ENCODE measurements at places on chromosomes 4 and X.
A peak's percentile ranks its signal among the peaks of the same experiment; 100 is the strongest.

DNA sequence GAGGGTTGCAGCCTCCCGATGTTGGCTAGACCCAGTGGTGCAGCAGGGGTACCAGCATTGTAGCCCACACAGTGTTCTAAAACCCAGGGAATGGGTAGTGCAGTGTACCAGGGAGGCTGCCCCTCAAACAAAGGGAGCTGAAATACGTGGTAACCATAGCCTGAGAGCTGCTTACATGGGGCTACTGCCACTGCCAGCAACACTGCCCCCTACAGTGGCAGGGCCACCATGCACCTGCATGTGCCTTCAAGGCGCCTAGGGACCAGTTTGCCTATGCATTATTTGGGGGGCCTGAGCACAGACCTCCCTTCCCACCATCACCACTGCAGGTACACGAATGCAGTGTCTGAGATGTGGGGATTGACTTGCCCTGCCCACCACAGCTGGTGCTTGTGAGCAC lies 21.0 kb upstream of the BMP15 start:
- no peak for DNase-seq

DNA sequence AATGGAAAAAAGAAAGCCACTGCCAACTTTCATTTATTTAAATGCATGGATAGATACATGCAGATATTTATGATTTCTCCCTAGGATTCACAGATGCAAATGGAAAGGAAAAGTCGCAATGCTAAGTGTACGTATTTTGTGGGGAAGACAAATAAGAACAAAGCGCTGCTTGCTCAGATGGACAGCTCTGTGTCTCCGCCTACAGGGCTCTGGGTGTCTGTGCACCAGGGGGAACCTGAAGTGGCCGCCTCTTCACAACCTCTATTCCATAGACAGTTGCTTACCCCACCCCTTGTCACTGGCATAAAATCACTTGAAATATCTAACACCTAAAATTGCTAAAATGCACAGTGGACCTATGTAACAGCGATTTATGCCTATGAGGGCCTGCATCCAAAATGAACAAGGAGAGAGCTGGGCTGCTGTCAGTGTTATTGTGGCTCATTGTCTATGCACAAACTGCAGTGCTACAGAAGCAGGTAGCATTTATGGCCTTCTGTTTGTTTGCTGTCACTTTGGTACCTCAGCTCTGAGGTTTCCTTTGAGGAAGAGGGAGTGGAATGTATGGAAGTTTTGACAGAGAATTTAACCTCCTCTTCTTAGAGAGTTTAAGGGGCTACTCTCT lies 58.6 kb upstream of the PAGE1 start:
- DNase-seq = peak; percentile 17

DNA sequence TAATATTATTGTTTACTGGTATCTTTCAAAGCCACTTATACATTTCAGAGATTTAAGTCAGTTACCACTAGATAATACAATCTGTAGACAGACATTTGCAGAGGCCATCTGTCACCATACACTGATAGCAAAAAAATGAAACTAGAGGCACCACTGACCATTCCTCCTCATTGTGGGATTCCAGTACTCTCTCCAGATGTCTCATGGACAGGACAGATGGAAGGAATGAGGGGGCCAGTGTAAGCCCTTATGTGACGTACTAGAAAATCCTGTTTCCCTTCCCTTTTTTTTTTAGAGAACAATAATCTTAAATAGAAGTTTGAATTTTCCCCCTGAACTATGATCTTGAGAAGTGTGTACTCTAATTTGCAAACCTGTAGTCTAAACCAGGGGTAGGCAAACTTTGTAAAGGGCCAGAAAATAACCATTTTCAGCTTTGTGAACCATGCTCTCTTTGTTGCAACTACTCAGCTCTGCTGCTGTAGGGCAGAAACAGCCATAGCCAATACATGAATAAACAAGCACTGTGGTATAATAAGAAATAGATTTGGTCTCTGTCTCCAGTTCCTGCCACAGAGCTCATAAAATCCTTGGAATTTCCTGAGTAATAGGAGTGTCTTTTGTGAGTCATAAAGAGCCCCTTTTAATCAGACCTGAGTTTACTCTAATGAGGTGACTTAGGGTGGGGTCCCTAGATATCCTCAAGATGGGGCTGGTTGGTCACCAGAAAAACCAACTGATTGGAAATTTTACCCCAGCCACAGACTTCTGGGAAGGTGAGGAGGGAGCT lies 90.4 kb downstream of the MOSPD2 start:
- DNase-seq = peak; percentile 66

DNA sequence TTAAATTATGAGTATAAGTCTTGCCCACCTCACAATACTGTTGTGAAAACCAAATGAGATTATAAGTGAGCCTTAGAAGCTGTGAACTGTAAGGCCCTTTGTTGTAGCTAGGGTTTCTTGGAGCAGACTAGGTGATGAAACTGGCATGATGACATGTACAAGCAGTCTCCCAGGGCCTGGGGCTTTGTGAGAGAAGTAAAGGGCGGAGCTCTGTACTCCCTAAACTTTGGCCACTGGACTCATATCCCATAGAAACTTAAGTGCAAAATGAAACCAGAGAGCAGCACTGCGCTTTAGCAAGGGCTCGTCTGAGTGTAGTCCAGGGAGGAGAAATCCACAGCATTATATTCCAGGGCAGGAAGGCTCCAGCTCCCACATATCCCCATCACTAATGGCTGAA lies 385.6 kb upstream of the FGF16 start:
- no peak for DNase-seq

GRCh38 chr4:90584051-90584450 lies 456.9 kb downstream of the CCSER1 start:
- no peak for DNase-seq

- no peak for DNase-seq
Observed at GRCh38 chr4:88514557-88515511, 8.7 kb downstream of the PYURF start.

DNA sequence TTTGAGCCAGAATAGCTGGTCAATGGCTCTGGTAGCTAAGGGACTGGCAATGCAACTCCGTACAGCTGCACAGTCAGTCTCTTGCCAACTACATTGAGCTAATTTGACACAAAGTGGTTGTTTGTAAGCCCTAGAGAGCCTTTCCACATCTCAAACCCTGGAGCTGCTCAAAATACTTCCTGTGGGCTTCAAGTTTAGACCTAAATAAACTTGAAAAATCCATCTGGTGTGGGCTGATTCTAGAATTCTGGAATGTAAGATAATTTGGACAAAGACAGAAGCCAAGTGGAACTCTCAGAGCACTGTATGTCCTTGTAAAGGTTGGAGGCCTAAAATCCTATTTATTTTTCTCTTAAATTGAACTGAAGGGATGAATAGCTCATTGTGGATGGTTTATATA lies 380.8 kb downstream of the SPRY1 start:
- DNase-seq = no peak

GRCh38 chrX:119971184-119971583 lies 27.6 kb upstream of the NKAP start:
- DNase-seq = no peak

DNA sequence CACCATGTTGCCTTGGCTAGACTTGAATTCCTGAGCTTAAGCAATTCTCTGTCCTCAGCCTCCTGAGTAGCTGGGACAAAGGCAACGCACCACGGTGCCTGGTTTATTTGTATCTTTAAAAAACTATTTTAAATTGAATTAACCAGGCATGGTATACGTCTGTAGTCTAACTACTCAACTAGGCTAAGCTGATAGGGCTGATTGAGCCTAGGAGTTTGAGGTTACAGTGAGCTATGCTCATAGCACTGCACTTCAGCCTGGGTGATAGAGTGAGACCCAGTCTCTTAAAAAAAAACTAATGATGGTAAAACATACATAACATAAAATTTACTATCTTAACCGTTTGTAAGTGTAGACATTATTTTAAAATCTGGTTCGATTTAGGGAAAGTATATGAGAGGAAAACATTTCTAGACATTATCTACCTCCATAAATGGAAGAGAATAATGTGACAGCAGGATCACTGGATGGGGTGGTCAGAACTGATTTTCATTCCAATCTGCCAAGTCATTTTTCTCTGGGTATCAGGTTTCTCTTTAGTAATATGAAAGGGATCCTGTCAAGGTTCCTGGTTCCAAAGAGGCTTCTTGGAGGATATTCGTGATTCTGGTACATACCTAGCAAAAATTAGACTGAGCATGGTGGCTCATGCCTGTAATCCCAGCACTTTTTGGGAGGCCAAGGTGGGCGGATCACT lies 8.7 kb upstream of the ITGB1BP2 start:
- DNase-seq = peak; percentile 77

GRCh38 chr4:41219421-41219950 lies 5.1 kb upstream of the APBB2 start:
- DNase-seq = peak; percentile 28

GRCh38 chr4:146643812-146644401 lies 5.2 kb downstream of the POU4F2 start:
- peak; percentile 19 for DNase-seq
